Right atrium auricular region (tissue), 2 donors: ENCODE measurements at places on chromosomes 7 and 10. TPM values are rescaled to one million over a fixed set of nuclear protein-coding genes. Genes with fewer than 3 reads are reported as not detected.

DNA sequence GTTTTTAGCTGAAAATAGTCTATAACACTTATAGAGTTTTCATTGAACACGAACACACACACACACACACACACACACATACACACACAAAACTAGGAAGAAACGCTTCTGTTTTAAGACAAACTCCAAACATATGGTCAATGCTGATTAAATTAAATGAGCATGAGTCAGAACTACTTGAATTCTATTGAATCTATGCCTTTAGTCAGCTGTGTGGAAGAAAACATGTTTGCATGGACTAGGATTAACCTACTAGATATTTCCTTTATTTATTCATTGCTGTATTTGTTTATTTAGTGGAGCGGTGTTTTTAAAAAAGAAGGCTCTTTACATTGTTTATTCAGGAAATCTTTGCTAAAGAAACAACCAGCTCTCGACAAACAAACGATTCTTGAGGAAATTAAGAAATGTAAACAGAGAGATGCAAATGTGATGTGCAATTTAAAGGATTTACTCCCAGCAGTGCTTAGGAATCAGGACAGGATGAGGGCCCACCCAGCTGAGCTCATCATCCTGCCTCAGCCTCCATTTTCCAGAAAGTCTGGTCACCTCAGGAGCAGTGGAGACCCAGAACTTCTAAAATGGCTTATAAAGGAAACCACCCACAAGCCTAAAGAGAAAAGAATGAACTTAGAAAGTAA lies 83.2 kb downstream of the PDE1C start:
- DNase-seq: no peak

- DNase-seq: no peak
Measured at GRCh38 chr10:86876748-86877147, 80.7 kb downstream of the MMRN2 start.

GRCh38 chr10:125129076-125129458 lies 31.3 kb downstream of the CTBP2 start:
- DNase-seq: no peak

DNA sequence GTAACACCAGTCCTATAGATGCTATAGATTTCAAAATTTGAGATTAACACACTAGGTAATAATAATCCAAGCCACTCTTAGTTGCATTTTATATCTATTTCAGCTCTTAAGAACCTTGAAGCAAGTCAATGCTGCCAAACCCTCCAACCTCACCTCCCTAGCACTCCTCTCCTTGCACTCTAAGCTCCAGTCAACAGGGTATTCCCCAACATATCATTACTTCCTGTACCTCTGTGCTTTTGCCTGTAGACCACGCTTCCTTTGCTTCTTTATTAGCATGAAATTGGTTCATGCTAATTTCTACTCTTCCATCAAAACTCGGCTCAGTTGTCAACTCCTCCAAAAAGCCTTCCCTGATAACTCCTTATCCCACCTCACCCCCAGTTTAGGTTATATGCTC lies 24.6 kb downstream of the PEX1 start:
- no peak for DNase-seq

- DNase-seq: no peak
Measured at GRCh38 chr10:24240041-24240751, 31.3 kb downstream of the KIAA1217 start.

- no peak for DNase-seq
Measured at GRCh38 chr7:64277630-64278029, 36.1 kb upstream of the ZNF736 start.

Gene RET
- total RNA-seq: 0.44 TPM

Gene SYCE1
- not detected for total RNA-seq

Gene ZNF727
- total RNA-seq: 2.8 TPM
